Activated T-cell treated with anti-CD3 and anti-CD28 coated beads for 48 hours (primary cell): ENCODE measurements at places on chromosomes 7 and 10.

DNA sequence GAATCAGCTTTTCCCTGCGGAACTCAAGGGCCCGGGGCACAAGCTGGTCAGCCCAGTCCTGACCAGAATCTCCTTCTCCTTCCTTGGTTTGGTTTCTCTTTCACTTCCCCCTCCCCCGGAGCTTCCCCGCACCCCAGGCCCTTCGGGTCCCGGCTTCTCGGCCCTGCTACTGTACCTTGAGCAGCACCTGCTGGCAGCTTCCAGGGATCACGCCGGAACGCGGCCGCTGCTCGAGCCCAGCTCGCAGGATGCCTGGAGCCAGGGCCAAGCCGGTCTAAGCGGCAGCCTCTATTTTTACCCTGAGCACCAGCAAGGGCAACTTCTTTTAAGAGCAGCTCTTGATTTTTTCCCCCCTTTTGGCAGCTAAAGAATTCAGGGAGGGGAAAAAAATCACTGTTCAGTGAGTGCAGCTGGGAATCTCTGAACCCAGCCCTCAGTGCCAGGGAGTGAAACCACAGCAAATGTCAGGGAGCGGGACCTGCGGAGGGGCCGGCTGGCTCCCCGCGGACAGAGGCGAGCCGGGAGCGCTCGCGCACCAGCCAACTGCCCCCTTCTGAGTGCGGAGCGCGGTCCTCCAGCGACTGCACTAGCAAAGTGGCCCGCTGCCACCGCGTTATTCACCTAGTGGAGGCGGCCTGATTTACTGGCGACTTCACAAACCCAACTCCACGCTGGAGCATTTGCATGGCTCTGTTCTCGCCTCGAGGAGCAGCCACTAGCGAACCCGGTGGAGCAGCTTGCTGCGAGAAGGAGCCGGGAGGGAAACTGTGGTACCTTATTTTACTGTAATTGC is 2.4 kb upstream of the INHBA start:
- peak; percentile 46 for DNase-seq

DNA sequence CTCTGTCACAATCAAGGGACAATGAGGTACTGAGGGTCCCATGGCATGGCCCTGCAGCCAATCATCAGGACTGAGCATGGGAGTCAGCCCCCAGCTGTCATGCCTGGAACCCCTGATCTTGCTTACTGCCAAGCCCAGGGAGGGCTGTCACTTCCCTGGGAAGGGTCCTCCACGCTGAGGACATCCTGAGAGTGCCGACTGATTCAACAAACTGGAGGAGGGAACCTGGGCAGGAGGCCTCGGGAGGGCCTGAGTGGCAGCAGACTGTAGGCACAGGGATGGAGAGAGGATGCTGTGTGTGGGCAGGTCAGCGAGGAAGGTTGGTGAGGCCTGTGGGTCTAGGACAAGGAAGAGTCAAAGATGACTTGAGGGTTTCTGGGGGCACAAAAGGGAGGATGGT is 154.3 kb downstream of the ZNF248 start:
- no peak for DNase-seq

GRCh38 chr10:24080207-24080606 is 128.7 kb upstream of the KIAA1217 start:
- DNase-seq: no peak

DNA sequence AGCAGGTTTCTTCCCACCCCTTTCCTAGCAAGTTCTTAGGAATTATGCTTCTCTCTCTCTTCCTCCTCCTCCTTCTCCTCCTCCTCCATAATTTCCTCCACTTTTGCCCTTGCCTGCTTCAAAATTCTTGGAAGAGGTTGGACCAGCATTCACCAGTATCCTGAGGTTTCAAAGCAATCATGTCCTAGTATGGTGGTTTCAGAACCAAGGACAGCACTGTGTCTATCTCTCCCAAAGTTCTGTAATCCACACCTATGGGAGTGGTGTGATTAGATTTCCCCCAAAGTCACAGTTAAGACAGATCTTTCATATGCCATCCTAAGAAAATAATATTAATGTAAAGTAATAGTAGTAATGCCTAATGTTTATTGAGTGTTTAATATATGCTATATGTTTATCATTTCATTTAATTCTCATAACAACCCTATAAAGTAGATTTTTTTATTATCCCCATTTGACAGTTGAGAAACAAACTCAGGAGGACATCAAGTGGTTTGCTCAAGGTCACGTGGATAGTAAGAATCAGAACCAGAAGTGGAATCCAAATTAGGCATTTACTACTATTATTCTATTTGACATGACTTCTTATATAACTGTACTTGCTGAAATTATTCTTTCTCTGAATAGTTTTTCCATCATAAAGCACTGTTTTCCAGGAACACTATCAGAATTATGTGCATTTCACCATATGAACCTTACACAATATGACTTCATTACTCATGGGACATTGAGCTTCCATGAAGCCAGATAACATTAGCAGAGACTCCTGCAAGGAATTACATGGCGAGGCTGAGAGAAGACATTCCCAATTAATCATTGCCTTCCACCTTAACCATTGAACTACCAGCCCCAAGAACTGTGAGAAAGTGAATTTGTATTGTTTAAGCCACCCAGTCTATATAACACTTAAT is 91.4 kb downstream of the IPMK start:
- no peak for DNase-seq

- no peak for DNase-seq
These were observed 394.8 kb downstream of the KIF20B start for GRCh38 chr10:90096196-90096595.

DNA sequence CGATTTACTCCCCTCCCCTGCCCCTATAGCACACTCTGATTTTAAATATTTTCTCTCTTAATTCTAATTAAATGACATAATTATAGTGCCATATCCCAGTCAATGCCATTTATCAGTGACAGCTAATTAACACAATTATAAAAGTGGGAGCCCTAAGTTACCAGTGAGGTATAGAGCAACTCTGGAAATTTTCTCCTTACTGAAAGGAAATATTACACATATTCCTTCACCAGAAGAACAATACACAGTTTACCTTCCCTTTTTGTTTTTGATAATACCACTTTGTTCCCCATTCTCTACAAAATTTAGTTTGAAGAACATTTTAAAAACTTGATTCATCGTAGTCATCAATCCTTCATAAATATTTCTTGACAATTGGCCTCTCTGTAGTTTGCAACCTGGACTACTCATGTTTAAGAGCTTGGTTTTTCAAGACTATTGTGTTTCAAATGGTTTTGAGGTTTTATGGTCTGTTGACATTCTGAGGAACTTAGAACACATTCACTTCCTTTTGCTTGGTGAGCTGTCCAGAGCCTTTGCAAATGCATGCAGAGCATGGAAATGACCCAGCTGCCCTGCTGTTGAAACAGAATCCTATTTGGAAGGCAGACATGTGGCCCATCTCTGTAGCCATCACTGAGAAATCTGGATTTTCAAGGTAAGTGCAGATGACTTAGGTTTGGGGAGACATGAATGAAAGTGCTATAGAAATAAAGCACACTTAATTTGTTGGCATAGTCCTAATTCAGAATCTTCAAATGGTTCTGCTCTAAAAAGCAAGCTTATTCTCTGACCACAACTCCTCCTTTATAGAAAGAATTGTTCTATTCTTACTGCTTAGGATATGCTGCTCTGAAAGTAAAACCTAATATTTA is at the start of gene GPR141:
TSS of gene GPR141 (plus strand) at position 521 of the 875 bp plus-strand sequence. CDS start 56,628 bp downstream, outside the sequence.
- no peak for DNase-seq

- no peak for DNase-seq
These were observed 50.8 kb upstream of the BTRC start for GRCh38 chr10:101303087-101303703.

DNA sequence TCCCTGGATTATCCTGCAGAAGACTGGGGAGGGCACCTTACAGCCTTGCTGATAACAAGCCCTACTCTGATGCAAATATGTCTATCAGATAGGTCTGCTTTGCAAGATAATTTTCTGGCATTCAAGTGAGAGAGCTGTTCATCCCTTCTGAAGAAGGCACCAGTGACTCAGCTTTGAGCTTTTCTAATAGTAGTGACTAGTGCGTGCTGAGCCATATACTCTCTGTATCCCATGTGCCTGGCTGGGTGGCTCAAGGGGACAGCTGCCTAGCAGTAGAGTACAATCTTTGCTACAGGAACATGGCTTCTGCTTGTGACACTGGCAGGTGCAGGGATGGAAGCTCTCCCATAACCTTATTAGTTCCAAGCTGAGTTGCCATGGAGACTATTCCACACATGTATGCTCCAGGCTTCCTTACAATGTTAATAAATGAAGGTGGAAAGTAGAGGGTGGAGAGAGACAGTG is 35.0 kb upstream of the ABCB4 start:
- DNase-seq: no peak

DNA sequence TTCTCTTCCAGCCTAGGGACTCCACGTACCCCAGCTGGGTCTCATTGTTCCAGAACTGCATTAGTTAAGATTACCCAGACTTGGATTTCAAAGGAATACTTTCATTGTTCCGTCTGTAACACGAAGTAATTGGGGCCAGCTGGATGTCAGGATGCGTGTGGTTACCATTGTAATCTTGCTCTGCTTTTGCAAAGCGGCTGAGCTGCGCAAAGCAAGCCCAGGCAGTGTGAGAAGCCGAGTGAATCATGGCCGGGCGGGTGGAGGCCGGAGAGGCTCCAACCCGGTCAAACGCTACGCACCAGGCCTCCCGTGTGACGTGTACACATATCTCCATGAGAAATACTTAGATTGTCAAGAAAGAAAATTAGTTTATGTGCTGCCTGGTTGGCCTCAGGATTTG is 21.0 kb downstream of the LRRC17 start:
- DNase-seq: no peak

DNA sequence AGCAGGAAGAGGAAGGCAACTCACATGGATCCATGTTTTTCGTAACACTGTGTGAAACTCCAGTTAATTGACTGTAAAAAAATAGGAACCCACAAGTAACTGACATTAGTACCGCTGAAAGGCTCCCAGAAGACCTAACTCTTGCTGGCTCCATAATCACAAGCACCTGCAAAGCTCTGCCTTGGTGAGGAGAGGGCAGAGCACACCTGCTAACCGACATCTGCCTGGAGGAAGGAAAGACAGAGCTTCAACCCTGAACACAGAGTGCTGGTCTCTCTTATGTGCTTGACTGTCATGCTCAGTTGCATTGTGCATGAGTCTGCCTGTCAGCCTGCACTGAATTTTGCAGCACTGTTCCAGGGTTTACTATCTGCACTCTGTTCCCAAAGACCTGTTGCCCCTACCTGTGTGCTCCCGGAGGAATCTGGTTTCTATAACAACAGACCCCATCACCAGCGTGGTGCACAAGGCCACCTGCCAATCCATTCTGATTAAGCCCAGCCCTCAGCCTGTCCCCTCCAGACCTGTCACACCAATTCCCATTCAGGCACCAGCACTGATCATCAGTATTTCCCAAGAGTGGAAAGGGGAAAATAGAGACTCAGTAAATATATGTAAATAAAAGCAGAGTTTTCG is 63.1 kb upstream of the ANKRD1 start:
- DNase-seq: no peak

- DNase-seq: no peak
These were observed 1.0 kb downstream of the TLL2 start for GRCh38 chr10:96512524-96513304.

- DNase-seq: no peak
These were observed 30.2 kb downstream of the ADRA2A start for GRCh38 chr10:111107023-111107422.

DNA sequence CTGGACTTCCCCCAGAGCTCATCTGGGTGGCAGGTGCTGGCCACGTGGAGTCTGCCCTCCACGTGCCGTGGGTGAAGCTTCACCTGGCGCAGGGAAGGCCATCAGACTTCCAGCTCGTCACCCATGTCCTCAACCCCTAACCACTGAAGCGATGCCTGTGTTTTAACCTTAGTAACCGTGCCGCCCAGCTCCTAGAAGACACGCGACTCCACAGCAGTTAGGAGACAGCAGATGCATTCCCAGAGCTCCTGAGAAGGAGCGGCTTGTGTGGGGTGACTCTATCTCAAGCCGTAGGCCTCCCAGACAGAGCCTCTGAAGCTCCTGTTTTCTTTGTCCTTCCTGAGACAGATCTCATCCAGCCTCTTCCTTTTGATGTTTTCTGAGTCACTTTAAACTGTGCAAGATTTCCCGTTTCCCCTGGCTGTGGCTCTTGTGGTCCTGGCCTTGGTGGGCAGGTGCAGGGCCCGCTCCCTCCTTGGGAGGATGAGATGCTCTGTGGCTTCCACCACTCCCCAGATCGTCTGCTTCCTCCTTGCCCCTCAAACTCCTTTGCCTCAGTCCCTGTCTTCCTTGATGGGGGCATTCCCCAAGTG is 41.4 kb upstream of the AP5Z1 start:
- no peak for DNase-seq

GRCh38 chr7:20107582-20107981 is 109.6 kb downstream of the MACC1 start:
- DNase-seq: no peak

DNA sequence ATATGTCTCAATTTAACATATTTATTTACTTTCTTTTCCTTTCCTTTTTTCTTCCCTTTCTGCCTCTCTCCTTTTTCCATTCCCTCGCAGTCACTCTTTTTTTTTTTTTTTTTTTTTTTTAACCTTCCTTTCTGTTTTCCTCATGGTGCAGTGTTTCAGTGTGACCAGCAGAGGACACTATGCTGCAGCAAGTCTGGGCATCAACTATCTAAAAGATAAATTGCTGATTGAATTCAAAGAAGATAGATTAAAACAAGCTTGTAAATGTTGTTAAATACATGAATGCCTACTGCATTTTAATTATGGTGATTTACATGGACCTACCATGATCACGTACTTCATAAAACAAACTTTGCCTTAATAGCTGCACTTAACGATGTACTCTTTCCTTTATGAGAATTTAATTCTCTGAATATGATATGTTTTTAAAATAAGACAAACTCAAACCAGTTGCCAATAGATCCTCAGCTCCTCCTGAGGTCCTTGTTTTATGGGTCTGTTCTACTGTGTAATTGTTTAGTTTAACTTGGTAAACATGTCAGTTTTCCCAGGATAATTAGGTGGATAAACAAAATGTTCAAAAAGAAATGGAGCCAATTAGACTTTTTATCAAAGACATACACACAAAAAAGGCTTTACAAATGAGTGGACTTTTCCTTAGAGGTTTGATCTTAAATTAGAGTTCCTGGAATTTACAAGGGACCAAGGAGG is 101.0 kb upstream of the AGR3 start:
- DNase-seq: no peak

DNA sequence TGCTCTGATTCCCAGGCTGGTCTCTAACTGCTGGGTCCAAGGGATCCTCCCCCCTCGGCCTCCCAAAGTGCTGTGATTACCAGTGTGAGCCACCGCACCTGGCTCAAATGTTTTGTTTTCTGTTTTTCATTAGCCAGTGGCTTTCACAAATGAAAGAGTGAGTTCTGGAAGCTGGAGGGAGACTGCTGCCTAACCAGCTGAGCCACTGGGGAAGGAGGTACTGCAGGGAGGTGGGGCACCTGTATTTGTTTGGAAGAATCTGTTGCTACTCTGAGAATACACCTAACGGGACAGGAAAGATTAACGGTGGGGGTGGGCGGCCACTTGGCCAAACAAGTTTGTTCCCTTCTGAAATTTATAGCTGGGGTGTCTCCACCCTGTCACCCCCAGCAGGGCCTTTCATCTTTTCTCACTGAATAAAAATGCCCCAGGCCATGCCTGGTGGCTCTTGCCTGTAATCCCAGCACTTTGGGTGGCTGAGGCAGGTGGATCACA is 4.7 kb downstream of the STOX1 start:
- DNase-seq: no peak

- DNase-seq: no peak
These were observed 8.2 kb downstream of the IMMP2L start for GRCh38 chr7:111554086-111554485.
